ENCODE measurements at places on chromosomes 6 and 20.

DNA sequence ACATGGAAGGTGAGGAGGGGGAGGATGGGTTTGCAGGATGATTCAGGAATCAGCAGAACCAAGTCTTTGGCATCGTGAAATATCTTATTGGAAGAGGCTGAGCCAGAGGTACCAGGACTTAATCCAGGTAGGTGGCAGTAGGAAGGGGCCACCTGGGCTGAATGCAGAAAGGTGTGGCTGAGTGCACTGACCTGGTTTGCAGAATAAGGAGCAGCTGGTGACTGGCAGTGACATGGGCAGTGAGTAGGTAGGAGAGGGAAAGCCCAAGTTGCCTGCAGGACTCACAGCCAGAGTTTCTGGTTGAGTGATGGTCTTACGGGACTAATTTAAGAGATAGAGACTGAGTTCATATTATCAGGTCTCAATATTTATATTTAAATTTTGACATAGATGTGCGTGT is 1.1 kb upstream of the PBOV1 start:
- DNase-seq = no peak

DNA sequence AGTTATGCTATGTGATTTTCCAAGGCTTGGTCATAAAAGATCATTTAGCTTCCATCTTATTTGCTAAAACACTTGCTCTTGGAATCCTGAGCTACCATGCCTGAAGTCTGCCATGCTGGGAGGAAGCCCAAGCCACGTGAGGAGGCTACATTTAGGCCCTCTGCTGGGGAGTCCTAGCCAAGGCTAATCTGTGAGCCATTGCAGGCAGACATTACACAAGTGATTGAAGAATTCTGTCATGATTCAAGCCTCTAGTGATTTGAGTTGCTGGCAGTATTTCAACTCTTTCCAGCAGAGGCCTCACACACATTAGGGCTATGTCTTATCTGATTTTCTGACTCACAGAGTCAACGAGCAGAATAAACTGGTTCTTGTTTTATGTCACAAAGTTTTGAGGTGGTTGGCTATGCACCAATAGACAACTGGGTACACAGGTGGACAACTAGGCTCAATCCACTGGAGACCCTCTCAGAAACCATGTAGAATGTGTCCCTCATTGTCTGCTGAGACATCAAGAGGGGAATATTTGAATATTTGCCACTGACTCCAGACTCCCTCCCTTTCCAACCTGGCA is 227.2 kb upstream of the SULF2 start:
- DNase-seq = peak; percentile 59

DNA sequence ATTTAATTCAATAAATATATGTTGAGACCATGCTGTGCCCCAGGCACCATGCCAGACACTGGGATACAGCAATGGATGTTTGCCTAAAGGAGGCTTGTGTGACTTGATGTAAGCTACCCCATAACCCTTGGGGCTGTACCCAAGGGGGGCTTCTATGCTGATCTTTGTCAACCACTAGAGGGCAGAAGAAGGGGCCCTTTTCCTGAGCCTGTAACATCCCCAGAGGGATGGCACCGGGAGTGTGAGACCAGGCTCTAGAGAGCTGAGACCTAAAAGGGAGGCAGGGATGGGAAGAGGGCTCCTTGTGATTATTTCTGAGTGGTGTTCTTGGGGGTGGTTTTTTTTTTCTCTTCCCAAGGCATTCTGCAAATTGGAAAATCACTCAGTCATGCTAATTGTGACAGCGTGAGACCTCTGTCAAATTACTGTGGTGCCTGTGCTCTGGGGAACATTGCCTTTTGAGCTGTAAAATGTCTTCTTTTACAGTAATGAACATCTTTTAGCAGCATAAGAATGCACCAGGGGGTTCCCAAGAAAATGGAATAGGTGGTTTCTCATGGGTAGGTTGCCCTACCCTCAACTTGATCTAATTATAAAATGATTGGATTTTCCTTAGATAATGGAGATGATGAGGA is 138.7 kb upstream of the SLC24A3 start:
- no peak for DNase-seq

DNA sequence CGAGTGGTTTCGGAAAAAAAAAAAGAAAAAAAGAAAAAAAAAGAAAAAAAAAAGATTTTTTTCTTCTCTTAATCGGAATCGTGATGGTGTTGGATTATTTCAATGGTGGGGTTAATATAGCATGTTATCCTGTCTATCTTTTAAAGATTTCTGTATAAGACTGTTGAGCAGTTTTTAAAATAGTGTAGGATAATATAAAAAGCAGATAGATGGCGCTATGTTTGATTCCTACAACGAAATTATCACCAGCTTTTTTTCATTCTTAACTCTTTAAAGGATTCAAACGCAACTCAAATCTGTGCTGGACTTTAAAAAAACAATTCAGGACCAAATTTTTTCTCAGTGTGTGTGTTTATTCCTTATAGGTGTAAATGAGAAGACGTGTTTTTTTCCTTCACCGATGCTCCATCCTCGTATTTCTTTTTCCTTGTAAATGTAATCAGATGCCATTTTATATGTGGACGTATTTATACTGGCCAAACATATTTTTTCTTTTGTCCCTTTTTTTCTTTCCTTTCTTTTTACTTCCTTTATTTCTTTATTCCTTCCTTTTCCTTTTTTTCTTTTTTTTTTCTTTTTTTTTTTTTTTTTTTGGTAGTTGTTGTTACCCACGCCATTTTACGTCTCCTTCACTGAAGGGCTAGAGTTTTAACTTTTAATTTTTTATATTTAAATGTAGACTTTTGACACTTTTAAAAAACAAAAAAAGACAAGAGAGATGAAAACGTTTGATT is 3.6 kb downstream of the SOX4 start:
- peak; percentile 85 for DNase-seq

DNA sequence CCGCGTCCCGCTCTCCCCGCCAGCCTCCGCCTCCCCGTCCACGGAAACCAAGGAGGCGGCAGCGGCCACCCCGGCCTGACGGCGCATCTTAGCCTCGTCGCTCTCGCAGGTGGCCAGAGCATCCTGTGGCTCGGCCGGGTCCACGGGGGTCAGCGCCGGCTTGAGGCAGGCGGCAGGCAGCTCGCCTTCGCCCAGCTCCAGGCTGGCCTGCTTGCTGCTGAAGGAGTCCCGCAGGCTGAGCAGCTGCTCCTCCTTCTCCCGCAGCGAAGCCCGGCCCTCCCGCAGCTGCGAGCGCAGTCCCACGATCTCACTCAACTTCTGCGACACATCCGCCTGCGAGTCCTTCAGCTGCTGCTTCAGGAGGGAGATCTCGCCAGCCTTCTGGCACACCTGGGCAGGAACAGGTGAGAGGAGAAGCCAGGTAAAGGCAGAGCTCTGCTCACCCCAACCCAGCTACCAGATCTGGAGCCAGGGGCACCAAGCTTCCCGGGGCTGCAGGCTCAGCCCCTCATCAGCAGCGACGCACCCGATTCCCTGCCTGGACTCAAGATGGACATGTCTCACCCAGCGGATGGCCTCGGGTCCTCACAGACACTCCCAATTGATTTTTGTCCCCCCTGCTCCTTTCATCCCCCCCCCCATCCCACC is 5.2 kb upstream of the FASTKD5 start:
- DNase-seq = no peak

- no peak for DNase-seq
These were observed 200.9 kb downstream of the DLL1 start for GRCh38 chr6:170089963-170090362.

- no peak for DNase-seq
These were observed 16.0 kb downstream of the MARCKS start for GRCh38 chr6:113873043-113873667.

All from adipocyte (in vitro differentiated cells).